Liver (tissue), 10 donors: ENCODE measurements at places on chromosomes 11 and 22. TPM values are rescaled to one million over a fixed set of nuclear protein-coding genes. Genes with fewer than 3 reads are reported as not detected.
A peak's percentile ranks its signal among the peaks of the same experiment; 100 is the strongest.

- no peak for DNase-seq
Measured at GRCh38 chr11:83681031-83681781, 395.0 kb upstream of the CCDC90B start.

- no peak for DNase-seq
Measured at GRCh38 chr11:21133722-21134121, 464.3 kb downstream of the NELL1 start.

Gene PHETA2
- 1.3 TPM for polyA plus RNA-seq

GRCh38 chr11:67266449-67267187 lies at the start of gene GRK2:
GRK2 (plus strand) TSS chr11:67266473; CDS start chr11:67266700, 227 bp downstream.
- DNase-seq: no peak

GRCh38 chr11:46743043-46743442 lies 24.0 kb downstream of the F2 start:
- DNase-seq: no peak

DNA sequence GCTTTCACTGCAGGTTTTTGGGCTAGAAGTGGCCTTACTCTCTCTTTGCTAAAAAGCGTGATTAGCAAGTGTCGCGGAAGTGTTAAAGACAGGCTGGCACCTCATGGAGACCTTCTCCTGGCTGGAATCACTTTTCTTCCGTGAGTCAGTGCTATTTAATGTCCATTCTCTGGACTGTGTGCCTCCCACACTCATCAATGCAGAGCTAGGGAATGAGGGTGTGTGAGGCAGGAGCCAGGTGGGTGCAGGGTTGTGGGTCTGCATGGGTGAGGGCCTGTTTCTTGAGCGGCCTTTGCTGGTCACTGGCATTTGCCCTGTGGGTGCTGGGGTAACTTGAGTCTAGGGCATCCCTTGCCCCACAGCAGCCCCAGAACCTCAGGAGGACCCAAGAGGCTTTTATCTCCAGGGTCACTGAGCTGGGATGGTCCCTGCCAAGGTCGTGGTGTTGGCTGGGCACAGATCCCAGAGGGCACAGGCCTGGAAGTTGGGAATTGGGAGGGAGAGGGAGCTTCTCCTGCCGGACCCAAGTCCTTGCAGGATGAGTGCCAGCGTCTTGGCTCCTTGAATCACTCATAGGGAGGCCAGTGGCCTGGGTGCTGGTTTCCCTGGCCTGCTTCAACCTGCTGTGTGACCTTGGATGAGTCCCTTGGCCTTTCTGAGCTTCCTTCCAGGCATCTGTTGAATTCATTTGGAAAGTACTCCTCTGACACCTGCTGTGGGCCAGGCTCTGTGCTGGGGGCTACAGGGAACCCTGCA lies 30.0 kb downstream of the KIAA1671 start:
- DNase-seq: no peak

GRCh38 chr22:46033256-46034200 lies 56.6 kb upstream of the WNT7B start:
- no peak for DNase-seq

Gene TCN1
- polyA plus RNA-seq: 0.17 TPM

DNA sequence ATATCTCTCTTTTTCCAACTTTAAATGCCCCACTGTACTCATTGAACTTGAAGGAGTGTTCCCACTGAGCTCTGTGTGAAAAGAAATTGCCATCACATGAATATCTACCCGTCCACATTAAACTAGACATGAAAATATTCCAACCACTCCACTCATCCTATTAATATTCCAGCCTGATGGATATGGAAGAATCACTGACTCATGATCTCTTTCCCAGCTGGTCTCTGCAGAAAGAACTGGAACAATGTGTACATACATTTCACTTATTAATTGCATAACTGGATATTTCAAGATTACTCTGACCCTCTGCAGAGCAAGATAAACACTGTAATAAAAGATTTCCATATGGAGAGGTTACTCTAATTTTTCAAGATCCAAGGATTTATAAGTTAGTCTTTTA lies 711.1 kb upstream of the LRRC4C start:
- no peak for DNase-seq

DNA sequence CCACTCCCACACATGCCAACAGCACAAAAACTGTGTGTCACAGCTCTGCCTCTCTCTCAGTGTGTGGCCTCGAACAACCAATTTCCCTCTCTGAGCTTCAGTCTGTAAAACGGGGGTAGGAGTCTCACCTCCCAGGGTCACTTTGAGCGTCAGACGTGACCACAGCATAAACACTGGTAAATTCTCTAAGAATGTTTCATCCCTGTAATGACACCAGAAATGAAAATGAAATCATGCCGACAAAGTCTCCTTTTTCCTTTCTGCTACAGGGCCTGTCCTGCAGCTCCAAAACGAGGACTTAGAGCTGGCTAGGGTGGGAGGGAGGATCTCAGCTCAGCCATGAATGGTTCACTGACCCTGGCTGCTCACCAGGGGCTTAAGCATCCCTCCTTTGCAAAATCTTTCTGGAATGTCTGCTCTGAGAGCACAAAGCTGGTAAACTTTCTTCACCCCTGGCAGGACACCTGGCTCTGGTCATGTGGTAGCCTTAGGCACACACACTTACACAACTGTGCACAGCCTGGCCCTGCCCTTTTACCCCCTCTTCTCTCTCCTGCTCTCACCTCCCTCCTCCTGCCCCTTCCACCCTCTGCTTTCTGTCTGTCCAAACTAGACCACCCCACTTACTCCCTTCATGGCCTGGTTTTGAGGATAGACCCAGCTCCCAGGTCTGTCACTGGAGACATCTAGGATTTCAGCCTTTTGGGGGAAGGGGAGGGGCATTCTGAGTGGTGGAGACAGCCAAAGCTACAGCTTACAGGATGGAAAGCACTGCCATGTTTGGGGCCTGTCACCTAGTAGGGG lies 12.3 kb upstream of the TSKU start:
- DNase-seq: no peak

DNA sequence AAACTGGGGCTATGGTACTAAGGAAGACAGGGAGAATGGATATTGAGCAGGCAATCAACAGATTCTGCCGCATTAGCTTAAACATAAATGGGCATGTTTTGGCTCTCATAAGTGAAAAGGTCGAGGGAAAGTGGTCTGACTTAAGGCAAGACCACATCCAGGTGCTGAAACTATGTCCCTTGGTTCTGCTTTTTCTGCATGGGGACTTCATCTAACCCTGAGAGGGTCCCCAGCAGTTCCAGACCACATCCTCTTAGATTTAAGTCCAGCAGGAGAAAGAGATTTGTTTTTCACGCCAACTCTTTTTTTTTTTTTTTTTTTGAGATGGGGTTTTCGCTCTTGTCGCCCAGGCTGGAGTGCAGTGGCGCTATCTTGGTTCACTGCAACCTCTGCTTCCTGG lies 5.5 kb downstream of the RPS6KA4 start:
- no peak for DNase-seq

DNA sequence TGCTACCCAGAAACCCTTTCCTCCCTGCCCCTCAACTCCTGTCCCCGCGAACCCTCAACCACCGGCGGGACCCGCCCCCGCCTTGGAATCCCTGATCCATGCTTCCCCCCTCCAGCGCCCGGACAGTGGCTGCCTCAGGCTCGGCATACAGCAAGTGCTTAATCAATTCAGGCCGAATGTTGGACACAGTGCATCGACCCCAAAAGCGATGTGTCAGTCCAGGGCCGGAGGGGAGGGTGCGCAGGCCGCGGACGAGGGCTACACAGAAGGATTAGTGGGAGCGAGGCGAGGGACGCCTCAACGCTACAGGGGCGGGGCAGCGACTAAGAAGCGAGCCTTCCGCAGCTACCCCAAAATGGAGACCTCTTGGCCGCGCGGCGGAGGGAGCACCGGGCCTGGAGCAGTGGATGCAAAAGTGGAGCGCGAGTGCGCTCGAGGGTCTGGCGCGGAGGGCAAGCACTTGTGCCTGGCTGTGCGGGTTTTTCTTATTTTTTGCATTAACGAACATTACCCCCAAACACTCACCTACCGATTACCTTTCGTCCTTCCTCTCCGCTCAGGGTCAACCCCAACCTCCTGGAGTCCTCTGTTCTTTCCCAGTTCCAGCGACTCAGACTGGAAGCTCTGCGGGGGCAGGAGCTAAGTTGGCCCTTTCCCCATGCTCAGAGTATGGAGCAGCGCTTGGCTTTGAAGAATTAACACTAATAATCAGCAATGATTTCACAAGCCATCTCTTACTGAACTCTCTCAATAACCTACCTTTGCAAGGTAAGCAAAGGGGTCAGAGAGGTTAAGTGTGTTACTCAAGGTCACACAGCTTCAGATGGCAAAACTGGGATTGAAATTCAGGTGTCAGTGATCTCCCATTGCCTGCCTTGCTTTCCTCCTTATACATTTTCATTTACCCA lies 30.0 kb upstream of the WNT11 start:
- DNase-seq: peak; percentile 66

DNA sequence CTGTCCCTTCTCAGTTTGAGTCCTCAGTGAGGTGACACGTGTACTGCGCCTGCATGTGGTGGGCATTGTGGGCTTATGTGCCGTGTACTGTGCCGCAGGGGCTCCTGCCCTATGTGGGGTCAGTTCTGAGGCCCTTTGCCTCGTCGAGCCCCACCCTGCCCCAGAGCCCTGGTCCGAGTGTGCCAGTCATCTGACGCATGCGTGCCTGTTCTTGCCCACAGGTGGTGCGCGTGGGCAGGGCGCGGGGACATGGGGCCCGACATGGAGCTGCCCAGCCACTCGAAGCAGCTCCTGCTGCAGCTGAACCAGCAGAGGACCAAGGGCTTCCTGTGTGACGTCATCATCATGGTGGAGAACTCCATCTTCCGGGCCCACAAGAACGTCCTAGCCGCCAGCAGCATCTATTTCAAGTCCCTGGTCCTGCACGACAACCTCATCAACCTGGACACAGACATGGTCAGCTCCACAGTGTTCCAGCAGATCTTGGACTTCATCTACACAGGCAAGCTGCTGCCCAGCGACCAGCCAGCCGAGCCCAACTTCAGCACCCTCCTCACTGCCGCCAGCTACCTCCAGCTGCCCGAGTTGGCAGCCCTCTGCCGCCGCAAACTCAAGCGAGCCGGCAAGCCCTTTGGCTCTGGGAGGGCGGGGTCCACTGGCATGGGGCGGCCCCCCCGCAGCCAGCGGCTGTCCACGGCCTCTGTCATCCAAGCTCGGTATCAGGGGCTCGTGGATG lies 22.3 kb upstream of the TMEM191C start:
- DNase-seq: no peak

DNA sequence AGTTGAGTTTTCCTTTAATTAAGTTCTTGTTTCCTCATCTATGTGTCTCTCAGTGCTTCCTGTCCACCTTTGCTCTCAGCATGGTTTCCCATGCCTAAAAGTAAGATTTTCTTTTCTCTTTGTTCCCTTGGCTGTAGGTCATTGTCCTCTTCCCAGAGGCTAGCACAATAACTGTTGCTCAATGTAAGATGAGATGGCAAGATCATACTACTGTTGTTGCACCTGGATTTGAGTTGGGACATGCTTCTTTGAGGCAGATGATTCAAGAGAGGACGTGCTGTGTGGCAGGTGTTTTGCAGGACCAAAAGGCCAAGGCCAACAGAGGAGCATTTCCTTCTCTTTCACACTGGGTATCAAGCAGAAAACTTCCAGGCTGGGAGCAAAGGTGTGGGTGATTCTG lies 11.3 kb upstream of the NELL1 start:
- DNase-seq: no peak

DNA sequence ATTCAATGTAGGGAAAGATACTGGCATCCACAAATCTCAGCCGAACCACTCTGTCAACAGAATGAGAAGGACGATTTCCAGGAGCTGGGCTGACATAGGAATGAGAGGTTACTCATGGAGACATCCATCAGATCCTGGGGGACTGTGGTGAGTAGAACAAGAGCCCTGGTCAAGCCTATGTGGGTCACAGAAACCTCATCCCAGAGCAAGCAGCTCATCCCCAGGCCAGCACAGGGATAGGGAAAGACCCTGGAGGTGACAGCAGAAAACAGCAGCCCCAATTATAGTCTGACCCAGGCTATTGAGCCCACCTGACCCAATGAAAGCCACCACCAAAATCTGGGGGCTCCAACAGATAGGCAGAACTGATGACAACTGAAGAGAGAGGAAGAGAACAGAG lies 128.0 kb upstream of the SERPIND1 start:
- DNase-seq: no peak

GRCh38 chr11:41404109-41404508 lies 55.3 kb downstream of the LRRC4C start:
- DNase-seq: no peak

Gene GP1BB
- 0.38 TPM for polyA plus RNA-seq

DNA sequence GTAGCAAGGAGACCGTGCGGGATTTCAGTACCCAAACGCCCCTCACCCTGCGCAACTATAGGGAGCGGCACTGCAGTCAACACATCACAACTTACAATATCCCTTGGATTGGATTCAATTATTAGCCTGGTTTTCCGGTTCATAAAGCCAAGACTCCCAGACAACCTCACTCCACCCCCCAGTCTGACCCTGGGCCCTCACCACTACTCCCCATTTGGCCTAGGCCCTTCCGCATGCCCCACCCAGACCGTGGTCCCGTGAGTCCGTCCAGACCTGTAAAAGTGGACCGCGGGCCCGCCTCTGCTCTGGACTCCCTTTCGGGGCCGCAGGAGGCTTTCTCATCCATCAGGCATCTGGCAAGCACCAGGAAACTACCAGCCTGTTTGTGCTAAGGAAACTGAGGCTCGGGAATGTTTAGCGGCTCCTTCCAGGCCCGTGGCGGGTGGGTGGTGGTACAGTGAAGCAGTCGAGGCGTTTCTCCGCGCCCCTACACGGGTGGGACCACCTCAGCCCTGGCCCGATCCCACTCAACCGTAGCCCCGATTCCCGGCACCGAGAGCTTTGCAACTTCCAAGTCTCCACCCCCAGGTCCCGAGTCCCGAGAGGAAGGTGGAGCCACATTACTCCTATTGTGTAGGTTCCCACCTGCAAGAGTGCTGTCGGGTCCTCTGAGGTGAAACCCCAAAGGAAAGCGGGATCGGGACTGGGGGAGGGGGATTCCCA lies 679 bp upstream of the DPP3 start:
- DNase-seq: peak; percentile 47

DNA sequence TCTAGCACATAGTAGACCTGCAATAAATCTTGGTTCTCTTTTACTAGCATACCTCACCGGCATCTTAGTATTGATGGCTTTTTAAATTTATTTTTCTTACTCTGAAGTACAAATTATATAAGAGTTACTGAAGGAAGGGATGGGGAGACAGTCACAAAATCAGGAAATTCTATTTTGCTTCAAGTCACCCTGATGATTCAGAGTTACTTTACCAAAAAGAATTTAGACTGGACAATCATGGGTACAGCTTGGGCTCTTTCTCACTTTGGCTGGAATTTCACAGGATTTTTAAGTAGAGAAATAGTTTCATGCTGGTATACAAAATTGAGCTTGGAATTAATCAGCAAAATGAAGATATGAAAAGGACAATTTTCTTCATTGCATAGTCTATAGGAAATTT lies 919.2 kb downstream of the METTL15 start:
- no peak for DNase-seq

Gene UBQLNL
- 0.08 TPM for polyA plus RNA-seq

DNA sequence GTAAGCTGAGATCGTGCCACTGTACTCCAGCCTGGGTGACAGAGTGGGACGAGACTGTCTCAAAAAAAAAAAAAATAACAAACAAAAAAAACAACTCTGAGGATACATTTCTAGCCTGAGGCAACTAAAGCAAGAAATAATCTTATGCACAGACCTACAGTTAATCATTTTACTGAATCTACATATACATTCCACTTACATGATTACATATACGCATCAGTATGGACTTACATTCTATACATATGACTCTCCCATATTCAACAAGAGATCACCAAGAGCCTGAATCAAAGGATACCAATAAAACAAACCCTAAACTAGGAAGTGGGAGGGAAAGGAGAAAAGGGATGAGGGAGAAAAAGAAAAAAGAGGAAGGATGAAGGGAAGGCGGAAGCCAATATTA lies 1.1 kb downstream of the ALG8 start:
- DNase-seq: no peak

GRCh38 chr22:46053563-46054090 lies 76.7 kb upstream of the WNT7B start:
- DNase-seq: no peak
